Activated CD4-positive, alpha-beta memory T cell treated with anti-CD3 and anti-CD28 coated beads for 36 hours (primary cell): ENCODE measurements at places on chromosomes 5 and 9. TPM values are rescaled to one million over a fixed set of nuclear protein-coding genes. Genes with fewer than 3 reads are reported as not detected.

GRCh38 chr5:110727025-110727314 is 499 bp upstream of the TMEM232 start:
- no peak for DNase-seq

DNA sequence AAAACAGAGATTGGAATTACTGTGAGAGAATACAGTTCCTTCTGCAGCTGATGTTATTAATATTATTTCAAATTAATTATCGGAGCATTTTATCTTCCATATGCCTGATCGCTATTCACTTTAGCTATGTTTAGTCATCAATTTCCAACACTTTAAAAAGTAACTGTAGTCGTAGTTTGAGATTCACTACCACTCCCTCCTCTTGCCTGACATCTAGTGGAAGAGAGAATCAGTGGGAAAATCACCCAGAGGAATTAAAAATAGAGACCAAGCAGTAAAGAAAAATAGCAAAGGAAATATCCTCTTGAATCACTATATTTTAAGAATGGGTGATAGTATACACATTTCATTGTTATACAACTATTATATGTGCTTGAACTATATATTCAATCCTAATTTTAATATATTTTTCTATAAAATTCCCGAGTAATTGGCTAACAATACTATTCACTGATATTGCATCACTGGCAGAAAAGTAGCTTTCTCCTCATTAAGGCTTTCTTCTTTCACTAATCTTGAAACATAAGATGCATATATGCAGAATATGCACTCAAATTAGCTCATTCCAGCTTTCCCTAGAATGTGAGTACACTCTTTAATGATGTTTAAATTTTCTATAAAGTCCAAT is 708.7 kb downstream of the CDH9 start:
- DNase-seq: no peak

- no peak for DNase-seq
These were observed 55.3 kb upstream of the ANGPTL2 start for GRCh38 chr9:127177665-127178265.

Gene WDR38
- total RNA-seq: not detected

Gene GRXCR2
- total RNA-seq: not detected

Gene SPZ1
- total RNA-seq: not detected
